Stimulated activated CD8-positive, alpha-beta memory T cell treated with anti-CD3 and anti-CD28 coated beads, Interleukin-4, amount 100 ng/mL, for 1 hour (primary cell): ENCODE measurements at places on chromosomes 6 and 20.

GRCh38 chr6:50868466-50868865 lies 49.8 kb downstream of the TFAP2B start:
- no peak for DNase-seq

GRCh38 chr6:28606424-28607391 lies 81.0 kb downstream of the GPX5 start:
- no peak for DNase-seq

DNA sequence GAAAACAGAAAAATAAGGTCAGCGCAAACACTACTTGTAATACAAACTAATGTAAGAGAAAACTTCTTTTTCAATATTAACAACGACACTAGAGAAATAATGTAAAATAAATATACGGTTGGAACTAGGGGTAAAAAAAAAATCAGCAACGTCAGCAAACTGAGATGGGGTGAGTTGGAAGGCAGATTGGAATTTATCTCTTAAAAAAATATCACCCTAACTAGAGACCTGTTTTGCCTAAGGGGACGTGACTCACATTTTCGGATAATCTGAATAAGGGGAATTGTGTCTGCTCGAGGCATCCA lies 705 bp upstream of the UTRN start:
- DNase-seq, result no peak

GRCh38 chr6:167932468-167933276 lies 64.8 kb upstream of the KIF25 start:
- no peak for DNase-seq

DNA sequence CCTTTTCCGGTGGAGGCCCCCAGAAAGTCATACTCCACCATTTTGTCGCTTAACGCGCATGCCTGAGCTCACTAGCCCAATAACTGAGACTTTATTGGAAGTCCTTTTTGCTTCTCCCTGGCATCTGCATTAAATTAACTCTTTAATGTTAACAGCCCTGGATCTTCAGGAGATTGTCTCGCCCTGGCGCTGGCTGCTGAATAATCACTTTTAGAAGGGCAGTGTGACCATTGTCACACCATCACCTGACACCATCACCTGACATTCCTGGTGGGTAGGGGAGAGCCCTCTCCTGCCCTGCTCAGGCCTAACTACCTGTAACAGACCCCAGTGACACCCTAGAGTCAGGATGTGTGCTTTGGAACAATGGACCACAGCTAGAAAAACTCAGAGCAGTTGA lies 115.5 kb upstream of the SNX9 start:
- DNase-seq, result no peak

- no peak for DNase-seq
These were observed 96.6 kb upstream of the SUPT3H start for GRCh38 chr6:45474376-45474775.

DNA sequence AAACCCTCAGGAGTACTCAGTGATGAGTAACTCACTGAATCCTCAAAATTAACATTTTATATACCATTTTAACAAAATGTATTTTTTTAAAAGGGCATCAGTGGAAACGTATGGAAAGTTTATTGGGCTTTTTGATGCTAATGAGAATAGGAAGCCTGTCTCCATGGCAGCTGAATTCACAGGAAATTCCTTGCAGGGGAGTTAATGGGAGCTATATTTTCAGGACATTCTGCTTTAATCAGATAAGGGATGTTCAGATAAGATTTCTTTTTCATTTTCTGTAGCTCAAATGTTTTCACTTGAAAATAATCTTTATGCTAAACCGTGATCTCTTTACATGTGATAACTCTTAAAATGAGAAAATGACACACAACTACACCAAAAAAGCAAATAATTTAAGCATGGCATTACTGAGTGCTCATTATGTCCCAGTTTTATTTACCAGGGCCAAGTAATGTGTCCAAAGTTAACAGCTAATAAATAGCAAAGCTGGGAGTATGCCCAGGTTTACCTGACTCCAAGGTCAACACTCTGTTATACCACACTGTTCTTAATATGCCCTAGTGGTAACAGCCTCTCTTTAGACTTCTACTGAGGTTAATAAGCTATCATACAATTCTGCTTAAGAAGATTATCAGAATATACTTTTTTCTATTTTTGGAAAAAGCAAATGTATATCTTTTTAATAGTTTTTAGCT lies 348.1 kb downstream of the GRIK2 start:
- no peak for DNase-seq

- no peak for DNase-seq
These were observed 88.2 kb downstream of the ZFP64 start for GRCh38 chr20:52103335-52103912.

DNA sequence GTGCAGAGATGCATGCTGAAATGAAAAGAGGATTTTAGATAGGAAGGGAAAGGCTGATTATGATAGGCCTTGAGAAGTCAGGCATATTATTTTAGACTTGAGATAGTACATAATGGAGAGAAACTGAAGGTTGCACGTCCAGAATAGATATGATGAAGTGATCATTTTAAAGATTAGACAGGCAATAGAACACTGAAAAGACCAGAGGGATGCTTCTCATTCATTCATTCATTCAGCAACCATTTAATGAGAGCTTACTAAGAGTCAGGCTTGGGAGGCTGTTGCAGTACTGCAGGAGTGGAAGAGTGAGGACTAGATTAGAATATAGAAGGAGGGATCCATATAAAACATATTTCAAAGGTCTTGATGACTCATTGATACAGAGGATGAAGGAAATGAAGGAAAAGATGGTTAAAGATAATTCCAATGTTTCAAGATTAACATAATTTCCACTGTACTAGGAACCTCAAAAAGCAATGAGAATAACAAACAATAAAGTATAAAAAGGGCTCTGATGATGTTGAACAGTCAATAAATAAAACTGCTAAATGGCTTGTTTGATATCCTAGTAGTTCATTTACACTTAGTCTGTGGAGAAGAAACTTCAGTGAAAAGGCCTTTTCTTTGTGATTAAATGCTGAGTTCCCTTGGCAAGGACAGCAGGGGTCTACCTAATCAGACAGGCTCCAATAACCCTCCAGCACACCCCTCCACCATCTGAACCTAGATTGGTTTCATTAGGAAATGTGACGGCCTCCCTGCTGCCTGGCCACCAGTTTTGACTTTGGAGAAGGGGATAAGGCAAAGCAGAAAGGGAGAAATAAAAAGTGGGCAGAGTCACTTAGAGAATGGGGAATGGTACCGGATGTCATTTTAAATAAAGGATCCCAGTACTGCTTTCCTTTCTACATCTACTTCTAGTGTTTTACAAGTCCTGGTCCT lies 5.3 kb upstream of the FBXO9 start:
- no peak for DNase-seq

DNA sequence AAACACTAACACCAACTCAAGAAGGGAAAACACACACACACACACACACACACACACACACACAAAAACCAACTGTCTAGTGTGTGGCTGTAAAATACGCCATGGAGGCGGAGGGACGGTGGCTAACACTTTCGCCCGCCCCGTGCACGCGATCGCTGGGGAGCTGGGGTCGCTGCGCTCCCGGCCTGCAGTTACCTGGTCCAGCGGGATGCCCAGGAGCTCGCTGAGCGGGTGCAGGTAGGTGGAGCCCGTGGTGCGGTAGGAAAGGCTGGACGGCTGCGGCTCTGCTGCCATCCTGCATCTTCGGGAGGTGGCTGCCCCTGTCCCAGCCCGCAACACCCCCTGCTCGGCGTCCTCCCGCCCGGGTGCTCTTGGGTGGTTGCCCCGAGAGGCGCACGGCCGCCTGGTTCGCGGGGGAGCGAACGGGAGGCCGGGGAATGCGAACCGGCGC lies 303 bp downstream of the MBOAT1 start:
- no peak for DNase-seq

GRCh38 chr6:29924287-29924686 lies 18.0 kb upstream of the HLA-A start:
- DNase-seq, result no peak

DNA sequence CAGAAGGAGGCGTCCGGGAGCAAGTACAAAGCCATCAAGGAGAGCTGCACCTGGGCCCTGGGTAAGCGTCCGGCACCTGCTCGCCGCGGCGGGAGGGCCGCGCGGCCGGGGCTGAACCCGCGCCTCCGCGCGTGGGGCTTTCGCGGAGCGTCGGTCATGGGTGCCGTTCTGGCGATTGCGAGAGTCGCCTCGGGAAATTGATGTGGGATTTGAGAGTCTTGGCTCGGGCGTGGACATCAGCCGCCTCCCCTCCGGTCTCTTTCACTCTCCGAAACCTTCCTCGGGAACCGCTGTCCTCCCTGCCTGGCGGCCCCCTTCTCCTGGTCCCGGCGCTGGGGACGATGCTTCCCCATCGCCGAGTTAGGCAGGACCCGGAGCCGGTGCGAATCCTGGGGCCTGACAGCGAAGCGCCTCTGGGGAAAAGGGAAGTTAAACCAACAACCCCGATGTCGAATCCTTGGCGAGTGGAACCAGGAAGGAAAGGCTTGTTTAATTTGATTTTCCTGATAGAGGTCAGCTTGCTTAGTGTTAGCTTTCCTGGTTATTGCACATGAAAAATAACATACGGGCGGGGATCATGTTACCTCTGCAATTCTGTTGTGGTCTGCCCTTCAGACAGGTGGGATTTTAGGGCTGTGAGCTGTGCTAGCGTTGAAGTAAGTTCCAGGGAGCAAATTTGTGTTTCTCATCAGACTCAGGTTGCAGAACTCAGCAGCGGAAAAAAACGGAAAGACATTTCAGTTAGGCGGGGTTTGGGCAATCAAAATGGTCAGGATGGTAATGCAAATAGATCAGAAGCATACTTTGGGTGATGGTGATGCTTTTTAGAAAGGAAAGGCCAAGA lies 594 bp downstream of the ARFGEF3 start:
- DNase-seq, result no peak

- DNase-seq, result no peak
These were observed 18.4 kb upstream of the IFNGR1 start for GRCh38 chr6:137237413-137238170.

DNA sequence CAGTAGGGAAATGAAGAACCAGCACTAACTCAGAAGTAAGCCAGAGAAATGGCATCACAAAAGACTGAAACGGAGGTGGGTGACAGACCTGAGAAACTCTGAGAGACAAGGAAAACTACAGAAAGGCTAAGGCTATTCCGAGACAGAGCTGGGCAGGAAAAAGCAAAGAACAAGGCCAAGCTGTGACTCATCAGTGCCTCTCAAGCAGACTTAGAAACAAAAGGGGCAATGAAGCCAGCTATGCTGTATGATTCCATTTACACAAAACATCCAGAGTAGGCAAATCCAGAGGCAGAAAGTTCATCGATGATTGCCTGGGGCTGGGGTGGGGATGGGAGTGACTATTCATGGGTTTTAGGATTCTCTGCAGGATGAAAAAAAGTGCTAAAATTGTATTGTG lies 50.0 kb downstream of the SLC23A2 start:
- DNase-seq, result no peak

DNA sequence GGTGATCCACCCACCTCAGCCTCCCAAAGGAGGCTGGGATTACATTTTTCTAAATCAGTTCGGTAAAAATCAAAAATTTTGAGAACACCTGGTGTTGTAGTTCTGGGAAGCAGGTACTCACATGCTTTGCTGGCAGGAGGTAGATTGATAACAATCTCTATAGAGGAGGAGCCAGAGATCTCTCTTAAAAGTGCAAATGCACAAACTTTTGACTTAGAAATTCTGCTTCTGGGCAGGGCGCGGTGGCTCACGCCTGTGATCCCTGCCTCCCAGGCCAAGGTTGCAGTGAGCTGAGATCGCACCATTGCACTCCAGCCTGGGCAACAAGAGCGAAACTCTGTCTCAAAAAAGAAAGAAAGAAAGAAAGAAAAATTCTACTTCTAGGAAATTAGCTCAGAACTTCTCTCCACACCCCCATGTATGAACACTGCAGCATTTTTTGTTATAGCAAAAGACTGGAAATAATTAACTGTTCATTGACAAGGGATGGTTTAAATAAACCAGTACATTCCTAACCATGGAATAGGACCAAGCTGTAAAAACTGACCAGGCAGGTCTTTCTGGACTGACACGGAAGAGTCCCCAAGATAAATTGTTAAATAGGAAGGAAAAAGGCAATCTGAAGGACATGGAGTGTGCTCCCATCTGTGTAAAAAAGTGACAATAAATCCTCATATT lies 14.4 kb upstream of the TRIB3 start:
- DNase-seq, result no peak

- DNase-seq, result no peak
These were observed 58.2 kb downstream of the BMP7 start for GRCh38 chr20:57208198-57208597.

GRCh38 chr6:10603219-10603618 lies 82.1 kb downstream of the GCNT2 start:
- no peak for DNase-seq

DNA sequence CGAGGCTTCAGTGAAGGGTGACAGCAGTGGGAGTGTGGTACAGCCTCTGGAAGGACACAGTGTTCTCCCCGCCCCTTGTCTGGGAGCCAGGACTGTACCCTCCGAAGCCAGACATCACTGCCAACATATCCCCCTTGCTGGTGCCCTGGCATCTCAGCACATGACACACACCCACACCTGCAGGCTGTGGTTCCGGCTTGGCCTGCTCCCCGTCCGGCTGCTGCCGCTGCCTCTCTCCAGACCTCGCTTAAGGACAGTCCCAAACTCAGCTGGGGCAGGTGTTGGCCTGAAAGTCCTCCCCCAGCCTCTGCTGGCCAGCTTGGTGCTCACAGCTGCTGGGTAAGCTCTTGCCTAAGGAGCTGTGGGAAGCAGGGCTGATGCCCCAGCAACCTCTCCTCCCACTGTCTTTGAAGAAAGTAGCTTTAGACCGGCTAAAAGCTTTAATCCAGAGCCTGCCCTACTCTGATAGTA lies 7.0 kb downstream of the EMILIN3 start:
- no peak for DNase-seq

GRCh38 chr6:12293235-12293930 lies 3.2 kb downstream of the EDN1 start:
- DNase-seq, result no peak

DNA sequence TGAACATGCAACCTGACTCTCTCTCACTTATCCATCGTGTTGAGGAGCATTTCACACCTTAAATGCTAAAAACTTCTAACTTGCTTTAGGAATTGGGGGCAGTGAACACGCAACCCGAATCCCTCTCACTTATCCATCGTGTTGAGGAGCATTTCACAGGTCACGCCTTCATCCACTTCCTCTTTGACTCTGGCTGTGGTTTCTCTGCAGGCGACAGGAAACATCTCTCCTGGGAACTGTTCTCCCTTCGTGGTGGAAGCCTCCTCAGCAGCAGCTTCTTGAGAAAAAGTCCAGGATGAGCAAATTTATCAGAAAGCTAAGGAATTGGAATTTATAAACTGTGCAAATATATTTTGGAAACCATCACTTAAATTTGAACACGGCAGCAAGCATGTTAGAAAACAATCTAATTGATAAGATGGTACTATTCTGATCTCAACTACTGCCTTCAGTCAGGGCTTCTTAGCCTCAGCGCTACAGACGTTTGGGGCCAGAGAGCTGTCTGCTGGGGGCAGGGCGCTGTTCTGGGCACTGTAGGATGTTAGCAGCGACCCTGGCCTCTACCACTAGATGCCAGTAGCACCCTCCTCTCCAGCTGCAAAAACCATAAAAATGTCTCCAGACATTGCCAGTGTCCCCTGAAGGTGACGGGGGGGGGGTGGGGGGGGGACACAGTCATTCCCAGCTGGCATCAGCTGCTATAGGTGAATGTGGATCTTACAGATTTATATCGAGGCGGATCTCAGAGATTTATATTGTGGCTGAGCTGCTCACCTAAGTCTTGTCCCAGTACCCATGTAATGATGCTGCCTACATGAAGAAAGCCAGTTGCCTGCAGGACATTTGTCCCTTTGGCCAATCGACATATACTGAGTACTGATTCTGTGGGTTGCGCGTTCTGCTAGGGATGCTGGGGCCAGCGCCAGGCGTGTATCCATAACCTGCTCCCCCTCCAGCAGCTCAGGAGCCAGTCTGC lies 26.2 kb downstream of the CTCFL start:
- DNase-seq, result no peak
